NCI-H1092 (cell line): ENCODE measurements at places on chromosomes 5 and 9.
A peak's percentile ranks its signal among the peaks of the same experiment; 100 is the strongest.

GRCh38 chr5:56681346-56681745, 134.0 kb upstream of the MAP3K1 start:
- no peak for DNase-seq

GRCh38 chr9:6816581-6816980, 58.8 kb downstream of the KDM4C start:
- DNase-seq = no peak

DNA sequence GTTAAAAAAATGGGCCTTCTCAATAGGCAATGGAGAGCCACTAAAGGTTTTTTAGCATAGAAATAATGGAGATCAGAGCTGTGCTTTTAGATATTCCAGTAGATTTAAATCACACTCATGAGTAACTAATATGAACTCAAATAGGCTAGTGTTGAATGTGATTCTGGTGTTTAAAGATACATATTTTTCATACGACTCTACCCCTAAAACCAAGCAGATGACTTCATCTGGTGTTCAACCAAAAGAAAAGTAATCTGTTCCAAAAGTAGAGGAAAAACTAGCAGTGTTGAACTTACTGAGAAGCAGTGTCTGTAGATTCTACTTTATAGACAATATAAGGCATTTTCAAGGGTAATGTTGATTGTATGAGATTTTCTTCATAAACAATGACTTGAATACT, 138.1 kb downstream of the TSSK1B start:
- no peak for DNase-seq

- no peak for DNase-seq
These were observed 735.9 kb upstream of the NUDT12 start for GRCh38 chr5:104298518-104298917.

DNA sequence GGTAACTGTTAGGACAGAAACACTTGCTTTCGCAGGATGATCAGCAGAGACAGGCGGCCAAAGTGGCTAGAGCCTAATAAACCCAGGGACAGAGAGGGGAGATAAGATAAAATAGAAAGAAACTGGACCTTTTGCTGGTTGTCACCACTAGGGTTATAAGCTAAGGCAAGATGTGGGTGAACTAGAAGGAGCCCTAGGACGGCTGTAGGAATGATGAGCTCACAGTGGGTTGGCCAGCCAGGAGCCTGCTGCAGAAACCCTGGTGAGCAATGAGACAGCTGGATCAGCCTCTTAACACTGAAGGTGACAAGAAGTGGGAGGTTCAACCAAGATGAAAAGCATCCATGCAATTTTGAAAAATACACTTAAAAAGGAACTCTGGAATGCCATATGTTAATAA, 13.5 kb downstream of the CTNND2 start:
- no peak for DNase-seq

GRCh38 chr5:65482296-65482735, 596 bp upstream of the ADAMTS6 start:
- no peak for DNase-seq

DNA sequence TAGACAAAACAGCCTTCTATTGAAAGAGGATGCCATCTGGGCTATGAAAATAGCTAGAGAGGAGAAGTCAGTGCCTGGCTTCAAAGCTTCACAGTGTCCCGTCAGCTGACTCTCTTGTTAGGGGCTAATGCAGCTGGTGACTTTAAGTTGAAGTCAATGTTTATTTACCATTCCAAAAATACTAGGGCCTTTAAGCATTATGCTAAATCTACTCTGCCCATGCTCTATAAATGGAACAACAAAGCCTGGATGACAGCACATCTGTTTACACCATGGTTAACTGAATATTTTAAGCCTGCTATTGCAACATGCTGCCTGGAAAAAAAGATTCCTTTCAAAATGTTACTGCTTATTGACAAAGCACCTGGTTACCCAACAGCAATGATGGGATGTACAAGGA, 309.1 kb downstream of the NTRK2 start:
- no peak for DNase-seq

GRCh38 chr5:73519531-73520283, 21.5 kb downstream of the BTF3 start:
- DNase-seq = peak; percentile 45

DNA sequence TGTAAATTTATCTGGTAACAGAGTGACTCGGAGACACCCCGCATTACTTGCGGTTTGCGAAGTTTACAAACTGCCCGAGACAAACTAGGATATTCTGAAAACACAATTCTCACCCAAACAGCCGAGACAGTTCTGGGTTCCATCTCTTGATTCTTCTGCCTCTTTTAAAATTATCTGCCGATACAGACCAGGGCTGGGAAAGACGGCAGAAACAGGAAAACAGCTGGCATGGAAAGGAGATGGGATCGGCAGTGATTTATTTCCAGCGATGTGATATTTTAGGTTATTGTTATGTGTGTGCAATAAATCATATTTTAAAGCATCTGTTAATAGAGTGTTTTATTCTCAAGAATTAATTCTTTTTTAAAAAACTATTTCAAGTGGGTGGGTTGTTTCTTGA, 93.3 kb upstream of the LMX1B start:
- no peak for DNase-seq

DNA sequence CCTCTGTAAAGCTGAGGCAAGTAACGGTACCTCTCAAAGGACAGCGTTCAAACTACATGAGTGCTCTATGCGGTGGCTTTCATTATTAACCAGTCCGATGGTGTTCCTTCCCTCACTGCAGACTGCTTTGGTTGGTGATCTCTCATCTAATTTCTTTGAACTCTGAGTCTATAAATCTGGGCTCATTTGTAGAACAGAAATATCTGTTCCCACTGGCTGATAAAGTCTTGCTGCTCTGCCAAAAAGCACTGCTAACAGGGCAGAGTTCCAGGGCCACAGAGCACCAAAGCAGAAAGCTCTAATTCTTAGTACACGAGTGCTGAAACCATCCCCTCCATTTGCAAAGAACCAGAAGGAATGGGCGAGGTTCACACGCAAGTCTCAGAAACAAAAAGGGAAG, 81.9 kb downstream of the MED27 start:
- no peak for DNase-seq

DNA sequence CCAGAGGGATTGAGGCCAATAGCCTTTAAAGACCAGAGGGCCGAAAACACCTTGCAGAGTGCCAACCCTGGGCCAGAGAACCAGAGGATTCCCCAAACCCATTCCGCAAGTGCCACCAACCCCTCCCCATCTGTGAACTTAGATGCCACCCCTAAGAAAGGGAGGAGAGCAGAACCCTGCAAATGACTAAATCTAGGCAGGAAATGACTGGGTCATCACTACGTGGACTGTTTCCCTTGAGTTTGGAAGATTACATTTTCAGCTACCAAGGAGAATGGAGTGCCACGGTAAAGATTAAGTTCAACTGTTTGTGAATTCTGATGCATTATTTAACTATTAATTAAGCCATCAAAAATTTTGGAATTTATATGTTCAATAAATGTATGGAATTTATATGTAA, 142.8 kb downstream of the ENC1 start:
- DNase-seq = no peak

GRCh38 chr9:29416204-29416603, 1842.9 kb upstream of the C9orf72 start:
- DNase-seq = no peak

DNA sequence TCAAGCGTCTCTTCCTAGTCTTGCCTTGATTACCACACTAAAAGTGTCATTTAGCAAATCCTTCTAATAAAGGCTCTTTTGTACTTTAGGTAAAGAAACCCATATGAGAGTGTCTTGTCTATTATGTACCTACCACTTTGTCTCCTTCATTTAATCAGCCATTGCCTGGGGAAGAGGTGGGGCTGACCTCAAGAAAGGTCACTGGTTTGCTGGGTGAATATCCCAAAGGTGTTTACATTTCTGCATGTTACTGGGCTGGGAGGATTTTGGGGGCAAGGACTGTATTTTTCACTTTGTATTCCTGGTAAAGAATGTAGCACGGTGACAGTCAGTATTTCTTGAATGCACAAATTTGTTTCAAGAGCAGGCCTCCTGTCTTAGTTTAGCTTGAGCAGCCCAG, 11.9 kb upstream of the RPS23 start:
- no peak for DNase-seq

DNA sequence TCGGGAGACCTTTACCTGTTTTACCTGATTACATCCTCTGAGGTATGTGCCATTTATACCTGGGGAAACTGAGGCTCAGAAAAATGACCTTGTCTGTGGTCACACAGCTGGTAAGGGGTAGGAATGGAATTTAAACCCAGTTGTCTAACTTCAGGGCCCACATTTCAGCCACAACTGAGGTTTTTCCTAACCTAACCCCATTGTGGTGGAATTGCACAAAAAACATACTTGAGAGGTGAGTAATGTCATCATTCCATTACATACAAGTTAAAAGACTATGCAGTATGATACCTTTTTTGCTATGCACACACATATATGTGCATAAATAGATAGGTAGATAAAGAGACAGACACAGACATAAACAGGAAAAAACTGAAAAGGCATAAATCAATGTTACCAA, 14.1 kb downstream of the FGF1 start:
- DNase-seq = no peak

GRCh38 chr5:59367791-59368394, 525.6 kb downstream of the PDE4D start:
- DNase-seq = peak; percentile 35

DNA sequence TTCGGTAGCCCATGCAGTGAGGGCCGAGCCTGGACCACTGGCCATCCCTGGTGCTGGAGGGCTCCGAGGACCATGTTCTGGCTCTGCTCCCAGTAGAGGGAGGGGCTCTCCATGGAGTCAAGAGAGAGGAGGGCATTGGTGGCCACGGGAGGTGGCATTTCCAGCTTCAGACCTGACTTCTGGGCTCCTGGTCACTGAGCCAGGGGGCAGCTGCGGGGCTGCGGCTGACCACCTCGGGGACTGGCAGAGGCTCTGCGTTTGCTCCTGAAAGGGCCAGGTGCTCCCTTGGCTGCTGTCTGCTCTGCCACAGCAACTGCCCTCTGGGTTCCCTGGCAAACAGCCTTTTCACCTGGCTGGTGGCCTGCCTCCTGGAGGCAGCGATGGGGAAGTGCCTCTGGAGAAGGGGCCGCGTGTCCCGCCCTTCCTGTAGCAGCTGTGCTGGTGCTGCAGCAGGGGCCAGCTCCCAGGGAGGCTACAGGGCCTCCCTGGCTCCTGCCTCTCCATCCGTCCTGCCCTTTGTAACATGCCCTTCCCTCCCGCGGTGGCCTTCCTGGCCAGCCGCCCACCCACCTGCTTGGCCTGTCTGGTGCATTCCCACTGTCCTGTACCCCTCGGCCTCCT, 144.6 kb downstream of the CACNA1B start:
- peak; percentile 78 for DNase-seq

GRCh38 chr9:124696101-124696500, 75.0 kb downstream of the NR6A1 start:
- DNase-seq = no peak

DNA sequence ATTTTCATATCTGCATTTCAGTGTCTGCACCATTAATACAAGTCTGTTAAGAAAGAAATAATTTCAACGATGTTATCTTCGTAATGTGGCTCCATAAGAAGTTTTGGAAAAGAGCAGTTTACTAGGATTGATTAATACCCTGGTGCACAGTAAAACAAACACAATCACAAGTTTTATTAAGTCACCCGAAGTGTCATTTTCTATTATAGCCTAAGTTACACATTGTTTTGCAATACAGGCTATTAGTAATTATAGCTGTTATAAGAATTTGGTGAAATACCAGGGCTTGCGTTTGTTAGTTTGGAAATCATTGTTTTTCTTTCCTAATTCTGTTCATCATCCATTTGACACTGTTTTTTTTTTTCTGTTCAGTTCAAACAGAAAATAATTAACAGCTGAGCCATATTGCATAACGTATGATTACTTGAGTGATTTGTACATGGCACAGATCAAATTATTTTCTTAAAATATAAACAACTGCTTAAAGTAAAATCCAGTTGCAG, 30.6 kb downstream of the LVRN start:
- no peak for DNase-seq

DNA sequence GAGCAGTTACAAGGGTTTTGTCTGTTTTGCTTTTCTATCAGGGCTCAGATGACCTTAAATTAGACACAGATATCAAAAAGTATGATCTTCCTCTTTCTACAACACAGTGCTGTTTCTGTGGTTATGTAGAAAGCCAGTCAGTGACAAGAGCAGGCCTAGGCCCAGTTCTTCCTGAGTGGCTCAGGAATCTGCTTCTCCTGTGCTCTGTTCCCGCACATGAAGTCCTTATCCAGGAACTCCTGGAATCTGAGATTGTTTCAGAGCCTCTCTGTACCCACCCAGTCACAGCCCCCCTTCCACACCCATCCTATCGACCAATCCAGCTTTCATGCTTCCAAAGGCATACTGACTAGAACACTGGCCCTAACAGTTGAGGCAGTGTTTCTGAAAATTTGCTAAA, 40.4 kb upstream of the SMU1 start:
- no peak for DNase-seq
